ENCODE measurements at places on chromosomes 5 and 9.

DNA sequence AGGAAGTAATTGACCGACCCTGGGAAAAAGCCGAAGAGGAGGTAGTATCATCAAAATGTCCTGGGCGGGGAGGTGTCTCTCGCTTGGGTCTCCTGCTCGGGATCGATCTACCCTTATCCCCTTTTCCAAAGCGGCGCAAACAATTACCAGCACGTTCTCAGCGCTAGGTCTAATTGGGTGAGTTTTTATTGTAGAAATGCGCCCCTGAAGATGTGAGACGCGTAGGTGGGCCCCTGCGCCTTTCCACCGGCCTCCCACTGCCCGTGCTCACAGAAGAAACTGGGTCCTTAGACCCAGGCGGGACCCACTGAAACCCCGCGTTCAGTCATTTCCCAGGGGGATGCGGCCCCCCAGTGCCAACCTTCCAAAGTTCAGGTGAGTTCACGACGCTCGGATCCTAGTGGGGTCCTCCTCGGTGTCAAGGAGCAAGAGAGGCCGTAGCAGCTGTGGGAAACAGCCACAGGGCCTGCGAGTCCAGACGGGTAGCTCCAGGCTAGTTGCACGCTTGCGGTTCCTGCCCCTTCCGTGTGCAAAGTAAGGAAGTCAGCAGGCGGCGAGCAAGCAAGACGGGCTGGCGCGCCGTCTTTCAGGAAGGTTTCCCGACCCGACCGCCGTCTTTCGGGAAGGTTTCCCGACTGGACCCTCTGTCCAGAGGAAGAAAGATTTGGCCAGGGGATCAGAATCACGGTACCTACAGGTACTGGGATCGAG is 1.5 kb downstream of the SMIM32 start:
- DNase-seq: no peak
- no peaks in the 10 kb centered on the region for H3K36me3 ChIP-seq
- H3K4me3 ChIP-seq: peak overlapping the region; percentile 48
- H3K27ac ChIP-seq: no peak overlapping the region

- no peaks in the 10 kb centered on the region for H3K27me3 ChIP-seq
- H3K36me3 ChIP-seq: no peaks in the 10 kb centered on the region
- H3K27ac ChIP-seq: no peak overlapping the region
- no peak for DNase-seq
- H3K4me1 ChIP-seq: peaks cover 3% of the 10 kb centered on the region
These were observed 2.1 kb upstream of the SLC25A46 start for GRCh38 chr5:110736753-110737152.

DNA sequence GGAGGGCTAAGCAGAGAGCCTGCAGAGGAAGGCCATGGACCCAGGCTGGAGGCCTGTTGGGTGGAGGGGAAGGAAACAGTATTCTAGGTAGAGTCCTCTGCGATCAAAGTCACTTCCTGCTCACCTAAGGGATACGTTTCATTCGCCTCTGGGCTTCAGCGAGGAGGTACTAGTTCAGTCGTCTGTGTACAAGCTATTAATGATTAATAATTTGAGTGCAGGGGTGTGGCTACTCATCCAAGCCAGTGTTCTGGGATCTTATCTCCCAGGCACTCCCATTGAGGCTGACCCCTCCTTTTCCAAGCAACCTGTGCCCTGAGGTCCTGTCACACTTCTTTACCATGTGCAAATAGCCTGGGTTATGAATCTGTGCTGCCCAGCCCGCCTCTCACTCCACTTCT is 25.2 kb downstream of the RALGPS1 start:
- H3K27me3 ChIP-seq: peaks cover 3% of the 10 kb centered on the region
- H3K4me3 ChIP-seq: no peak overlapping the region
- no peaks in the 10 kb centered on the region for H3K4me1 ChIP-seq
- DNase-seq: no peak
- H3K36me3 ChIP-seq: no peaks in the 10 kb centered on the region
- no peak overlapping the region for H3K27ac ChIP-seq

GRCh38 chr9:110317911-110318310 is 19.8 kb downstream of the TXNDC8 start:
- H3K27ac ChIP-seq: no peak overlapping the region
- no peaks in the 10 kb centered on the region for H3K27me3 ChIP-seq
- H3K4me3 ChIP-seq: no peak overlapping the region
- H3K36me3 ChIP-seq: no peaks in the 10 kb centered on the region
- H3K4me1 ChIP-seq: peaks cover 5% of the 10 kb centered on the region
- no peak for DNase-seq

DNA sequence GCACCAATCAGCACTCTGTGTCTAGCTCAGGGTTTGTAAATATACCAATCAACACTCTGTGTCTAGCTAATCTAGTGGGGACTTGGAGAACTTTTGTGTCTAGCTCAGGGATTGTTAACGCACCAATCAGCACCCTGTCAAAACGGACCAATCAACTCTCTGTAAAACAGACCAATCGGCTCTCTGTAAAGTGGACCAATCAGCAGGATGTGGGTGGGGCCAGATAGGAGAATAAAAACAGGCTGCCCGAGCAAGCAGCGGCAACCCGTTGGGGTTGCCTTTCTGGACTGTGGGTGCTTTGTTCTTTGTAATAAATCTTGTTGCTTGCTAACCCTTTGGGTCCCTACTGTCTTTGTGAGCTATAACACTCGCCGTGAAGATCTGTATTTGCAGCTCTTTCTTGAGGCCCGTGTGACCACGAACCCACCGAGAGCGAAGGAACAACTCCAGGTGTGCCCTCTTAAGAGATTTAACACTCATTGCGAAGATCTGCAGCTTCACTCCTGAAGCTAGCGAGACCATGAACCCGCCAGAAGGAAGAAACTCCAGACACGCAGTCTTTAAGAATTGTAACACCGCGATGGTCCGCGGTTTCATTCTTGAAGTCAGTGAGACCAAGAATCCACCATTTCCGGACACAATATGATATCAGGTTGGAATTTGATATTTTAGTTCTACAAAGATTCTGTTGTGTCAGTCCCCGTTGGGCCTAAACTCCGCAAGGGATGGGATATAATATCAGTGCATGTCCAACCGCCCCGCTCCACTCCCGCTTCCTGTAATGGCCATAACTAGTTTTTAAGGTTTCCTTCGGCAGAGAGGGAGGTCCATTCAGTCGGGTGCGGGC is 740 bp upstream of the TRMT10B start:
- no peak overlapping the region for H3K27ac ChIP-seq
- H3K27me3 ChIP-seq: no peaks in the 10 kb centered on the region
- H3K4me1 ChIP-seq: peaks cover 8% of the 10 kb centered on the region
- no peak for DNase-seq

DNA sequence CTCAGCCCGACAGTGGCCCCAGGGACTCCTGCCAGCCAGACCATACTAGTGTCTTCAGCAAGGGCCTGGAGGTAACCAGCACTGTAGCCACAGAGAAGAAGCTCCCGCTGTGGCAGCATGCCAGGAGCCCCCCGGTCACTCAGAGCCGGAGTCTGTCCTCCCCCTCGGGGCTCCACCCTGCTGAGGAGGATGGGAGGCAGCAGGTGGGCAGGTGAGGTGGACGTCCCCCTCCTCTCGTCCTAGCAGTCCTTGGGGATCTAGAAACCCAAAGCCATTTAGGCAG is 28.0 kb upstream of the LRRC14B start:
- H3K4me3 ChIP-seq: no peak overlapping the region
- no peaks in the 10 kb centered on the region for H3K36me3 ChIP-seq
- H3K4me1 ChIP-seq: no peaks in the 10 kb centered on the region
- no peaks in the 10 kb centered on the region for H3K27me3 ChIP-seq
- H3K27ac ChIP-seq: no peak overlapping the region

GRCh38 chr9:110984890-110985437 is 53.3 kb downstream of the LPAR1 start:
- no peak overlapping the region for H3K27ac ChIP-seq
- no peak for DNase-seq
- H3K27me3 ChIP-seq: no peaks in the 10 kb centered on the region

- no peak for DNase-seq
- no peak overlapping the region for H3K27ac ChIP-seq
- no peaks in the 10 kb centered on the region for H3K36me3 ChIP-seq
These were observed 122.6 kb upstream of the BASP1 start for GRCh38 chr5:17094830-17095229.

- H3K27me3 ChIP-seq: no peaks in the 10 kb centered on the region
- no peaks in the 10 kb centered on the region for H3K36me3 ChIP-seq
- no peak overlapping the region for H3K27ac ChIP-seq
- H3K4me3 ChIP-seq: no peak overlapping the region
- DNase-seq: no peak
These were observed 15.8 kb upstream of the GLIS3 start for GRCh38 chr9:4315582-4316215.

DNA sequence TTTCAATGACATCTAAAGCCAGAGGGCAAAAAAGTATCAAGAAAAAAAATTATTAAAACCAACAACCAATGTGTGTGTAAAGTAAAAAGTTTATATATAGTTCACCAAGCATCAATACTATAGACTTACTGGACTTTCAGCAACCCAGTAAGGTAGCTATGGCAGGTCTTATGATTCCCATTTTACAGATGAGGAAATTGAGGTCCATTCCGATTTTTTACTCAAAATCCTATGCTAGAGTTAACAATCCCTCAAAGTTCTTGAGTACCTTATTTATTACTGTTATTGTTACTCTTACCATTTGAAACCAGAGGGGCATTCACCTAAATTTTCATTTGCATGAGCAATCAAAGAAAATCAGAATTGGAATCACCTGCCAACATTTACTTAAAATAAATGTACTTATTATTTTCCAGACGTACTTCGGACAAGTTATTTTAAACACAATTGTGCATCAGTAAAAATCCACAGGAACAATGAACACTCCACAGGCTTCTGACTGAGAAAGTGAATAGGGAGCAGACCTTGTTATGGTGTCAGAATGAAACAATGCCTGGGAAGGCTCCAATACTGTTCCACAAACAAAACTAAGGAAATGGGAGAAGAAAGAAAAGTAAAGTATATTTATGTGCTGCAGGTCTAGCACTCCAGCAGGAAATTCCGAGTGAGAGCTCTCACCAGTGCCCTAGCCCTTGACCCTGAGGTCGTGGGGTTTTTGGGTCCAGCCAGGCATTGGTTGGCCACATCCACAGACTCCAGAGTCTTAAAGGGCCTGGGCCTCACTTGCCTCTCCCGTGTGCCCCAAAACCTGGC is 229.9 kb downstream of the PIK3R1 start:
- no peak overlapping the region for H3K4me3 ChIP-seq
- DNase-seq: no peak
- no peaks in the 10 kb centered on the region for H3K27me3 ChIP-seq
- H3K4me1 ChIP-seq: peaks cover 11% of the 10 kb centered on the region

GRCh38 chr9:134550584-134550983 is 91.0 kb upstream of the COL5A1 start:
- no peak for DNase-seq
- no peak overlapping the region for H3K4me3 ChIP-seq
- H3K36me3 ChIP-seq: no peaks in the 10 kb centered on the region
- H3K27me3 ChIP-seq: peaks cover 30% of the 10 kb centered on the region
- H3K4me1 ChIP-seq: peaks cover 25% of the 10 kb centered on the region
- H3K27ac ChIP-seq: no peak overlapping the region

DNA sequence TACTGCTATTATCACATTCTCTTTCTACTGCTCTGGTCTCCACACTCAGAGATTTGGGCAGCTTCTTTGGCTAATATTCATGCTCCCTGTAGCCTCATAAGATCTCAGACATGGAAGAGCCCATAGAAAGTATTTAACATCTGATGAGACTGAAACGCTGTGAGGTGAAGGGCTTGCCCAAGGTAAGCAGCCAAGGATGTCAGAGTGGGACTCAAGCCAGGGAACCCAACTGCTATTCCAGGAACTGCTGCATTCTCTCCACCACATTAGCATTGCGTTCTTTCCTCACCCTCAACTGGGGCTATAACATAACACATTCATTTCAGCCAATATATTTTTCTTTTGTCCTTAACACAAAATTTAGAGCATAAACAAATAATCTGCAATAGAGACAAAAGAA is 3.8 kb downstream of the ADRB2 start:
- no peaks in the 10 kb centered on the region for H3K27me3 ChIP-seq
- H3K36me3 ChIP-seq: peaks cover 27% of the 10 kb centered on the region
- H3K4me3 ChIP-seq: peak overlapping the region; percentile 99
- peaks cover 27% of the 10 kb centered on the region for H3K4me1 ChIP-seq

GRCh38 chr5:149072376-149072775 is 9.5 kb upstream of the SH3TC2 start:
- no peaks in the 10 kb centered on the region for H3K27me3 ChIP-seq
- no peak for DNase-seq
- H3K4me3 ChIP-seq: no peak overlapping the region
- peaks cover 6% of the 10 kb centered on the region for H3K4me1 ChIP-seq

GRCh38 chr5:150496534-150496933 is 11.4 kb upstream of the NDST1 start:
- DNase-seq: no peak
- peak overlapping the region; percentile 44 for H3K27ac ChIP-seq
- H3K4me3 ChIP-seq: no peak overlapping the region
- peaks cover 73% of the 10 kb centered on the region for H3K4me1 ChIP-seq
- H3K36me3 ChIP-seq: peaks cover 6% of the 10 kb centered on the region
- H3K27me3 ChIP-seq: no peaks in the 10 kb centered on the region

GRCh38 chr5:88695931-88696330 is 187.1 kb downstream of the MEF2C start:
- H3K36me3 ChIP-seq: no peaks in the 10 kb centered on the region
- peaks cover 6% of the 10 kb centered on the region for H3K4me1 ChIP-seq
- no peak overlapping the region for H3K4me3 ChIP-seq
- peaks cover 47% of the 10 kb centered on the region for H3K27me3 ChIP-seq

DNA sequence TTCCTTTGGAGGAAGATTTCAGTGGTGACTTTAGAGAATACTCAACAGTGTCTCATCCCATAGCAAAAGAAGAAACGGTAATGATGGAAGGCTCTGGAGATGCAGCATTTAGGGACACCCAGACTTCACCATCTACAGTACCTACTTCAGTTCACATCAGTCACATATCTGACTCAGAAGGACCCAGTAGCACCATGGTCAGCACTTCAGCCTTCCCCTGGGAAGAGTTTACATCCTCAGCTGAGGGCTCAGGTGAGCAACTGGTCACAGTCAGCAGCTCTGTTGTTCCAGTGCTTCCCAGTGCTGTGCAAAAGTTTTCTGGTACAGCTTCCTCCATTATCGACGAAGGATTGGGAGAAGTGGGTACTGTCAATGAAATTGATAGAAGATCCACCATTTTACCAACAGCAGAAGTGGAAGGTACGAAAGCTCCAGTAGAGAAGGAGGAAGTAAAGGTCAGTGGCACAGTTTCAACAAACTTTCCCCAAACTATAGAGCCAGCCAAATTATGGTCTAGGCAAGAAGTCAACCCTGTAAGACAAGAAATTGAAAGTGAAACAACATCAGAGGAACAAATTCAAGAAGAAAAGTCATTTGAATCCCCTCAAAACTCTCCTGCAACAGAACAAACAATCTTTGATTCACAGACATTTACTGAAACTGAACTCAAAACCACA is 67.4 kb downstream of the VCAN start:
- no peaks in the 10 kb centered on the region for H3K27me3 ChIP-seq
- no peak for DNase-seq
- H3K36me3 ChIP-seq: no peaks in the 10 kb centered on the region
- no peak overlapping the region for H3K27ac ChIP-seq
- no peaks in the 10 kb centered on the region for H3K4me1 ChIP-seq
- H3K4me3 ChIP-seq: no peak overlapping the region

- H3K27me3 ChIP-seq: no peaks in the 10 kb centered on the region
- no peaks in the 10 kb centered on the region for H3K36me3 ChIP-seq
These were observed 143.9 kb upstream of the SLC1A3 start for GRCh38 chr5:36462295-36463021.
